ENCODE measurements at places on chromosomes 1 and 21.

DNA sequence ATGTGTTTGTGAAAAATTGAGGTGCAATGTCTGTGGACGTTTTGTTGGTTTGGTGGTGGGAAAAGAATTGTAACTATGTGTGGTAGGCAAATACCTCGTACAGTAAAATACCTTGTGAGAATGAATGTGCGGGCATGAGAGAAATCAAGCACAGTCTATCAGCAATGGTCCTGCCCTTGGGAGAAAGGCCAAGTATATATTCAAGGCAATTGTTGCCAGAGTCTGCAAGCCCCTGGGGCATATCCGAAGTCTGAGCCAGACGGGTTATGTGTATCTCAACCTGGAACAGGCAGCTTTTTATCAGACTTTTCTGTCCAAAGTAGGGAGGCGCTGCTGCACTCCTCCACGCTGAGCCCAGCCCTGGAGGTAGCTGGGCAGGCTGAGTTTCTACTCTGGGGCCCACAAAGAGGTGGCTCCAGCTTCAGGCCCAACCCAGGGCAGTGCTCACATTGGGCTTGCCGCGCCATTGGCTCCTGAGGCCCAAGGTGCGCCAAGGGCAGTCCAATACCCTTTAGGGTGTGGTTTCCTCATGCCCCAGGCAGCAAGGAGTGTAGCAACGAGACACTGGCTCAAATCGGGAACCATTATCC, 9.4 kb upstream of the GNL2 start:
- DNase-seq: no peak

- DNase-seq: no peak
These were observed 687 bp downstream of the TGFBR3 start for GRCh38 chr1:91885213-91885715.

DNA sequence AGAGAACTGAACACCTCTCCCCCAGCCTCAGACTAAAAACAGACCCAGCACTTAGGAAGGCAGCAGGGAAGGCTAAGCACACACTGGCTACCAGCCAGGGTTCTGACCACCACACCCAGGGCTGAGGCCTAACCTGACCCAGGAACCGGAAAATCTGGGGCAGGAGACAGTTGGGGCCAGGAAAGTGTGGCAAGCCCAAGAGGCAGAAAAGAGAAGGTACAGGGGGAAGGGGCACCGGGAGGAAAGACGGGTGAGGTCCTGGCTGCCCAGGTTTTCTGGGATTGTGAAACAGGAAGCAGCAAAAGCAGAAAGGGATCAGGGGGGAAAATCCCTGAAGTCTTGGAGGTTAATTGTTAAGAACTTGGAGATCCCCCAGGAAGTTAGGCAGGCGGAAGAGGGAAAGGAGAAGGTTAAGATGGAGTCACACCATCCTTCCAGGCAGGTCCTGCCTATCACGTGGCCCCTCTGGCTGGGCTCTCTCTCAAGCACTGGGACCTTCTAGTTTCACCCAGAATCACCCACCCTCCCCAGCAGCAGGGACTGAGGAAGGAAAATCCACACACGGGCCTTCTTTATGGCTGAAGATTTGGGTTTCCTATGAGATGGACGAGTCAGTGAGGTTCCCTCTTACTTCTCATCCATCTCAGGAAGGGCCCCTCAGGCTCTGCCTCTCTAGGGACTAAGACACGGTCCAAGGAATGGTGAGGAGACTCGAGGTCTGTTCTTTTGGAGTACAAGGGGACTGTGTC, 2.6 kb downstream of the HDGF start:
- DNase-seq: no peak

GRCh38 chr1:201482755-201483154, 13.8 kb upstream of the PHLDA3 start:
- no peak for DNase-seq

DNA sequence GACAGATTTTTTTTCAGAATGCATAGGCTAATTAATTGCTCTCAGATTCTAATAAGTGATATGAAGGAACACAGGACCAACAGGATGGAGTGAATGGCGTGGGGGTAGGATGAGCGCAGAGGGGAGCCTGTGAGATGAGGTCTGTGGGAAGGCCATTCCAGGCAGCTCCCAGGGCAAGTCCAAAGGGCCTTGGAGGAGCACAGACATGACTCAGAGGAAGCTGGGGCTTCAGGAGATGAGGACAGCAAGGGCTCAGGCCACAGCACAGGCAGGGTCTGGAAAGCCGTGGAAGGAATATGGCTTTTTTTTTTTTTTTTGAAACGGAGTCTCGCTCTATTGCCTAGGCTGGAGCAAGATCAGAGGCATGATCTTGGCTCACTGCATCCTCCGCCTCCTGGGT, 35.1 kb downstream of the FMN2 start:
- DNase-seq: no peak

DNA sequence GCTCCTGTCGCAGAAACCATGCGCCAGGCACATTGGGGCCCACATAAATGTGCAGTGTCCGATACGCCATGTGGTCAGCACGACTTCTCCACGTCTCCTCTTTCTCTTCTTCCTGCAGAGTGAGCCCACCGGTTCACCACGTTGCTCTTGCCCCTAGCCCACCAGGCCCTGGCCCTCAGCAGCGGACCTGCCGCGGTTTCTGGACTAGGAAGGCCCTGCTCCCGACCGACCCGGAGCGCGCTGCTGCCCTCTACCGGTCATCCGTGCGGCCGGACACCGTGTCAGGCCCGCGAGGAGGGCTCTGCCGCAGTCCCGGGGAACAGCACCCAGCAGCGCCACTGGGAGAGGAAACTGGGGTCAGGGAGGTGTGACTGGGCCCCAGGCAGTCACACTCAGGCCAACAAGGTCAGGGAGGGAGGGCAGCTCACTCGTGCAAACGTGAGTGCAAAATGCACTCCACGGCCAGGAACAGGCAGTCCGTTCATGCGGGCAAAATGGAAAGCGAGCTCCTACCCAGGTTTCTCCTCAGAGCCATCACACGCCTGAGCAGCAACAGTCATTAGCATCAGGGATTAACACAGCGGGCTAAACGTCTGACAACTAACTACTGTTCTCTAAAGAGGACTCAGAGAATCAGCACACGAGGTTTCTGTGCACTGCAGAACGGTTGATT, 13.7 kb downstream of the TLR5 start:
- no peak for DNase-seq

GRCh38 chr1:219585837-219586455, 27.0 kb downstream of the ZC3H11B start:
- no peak for DNase-seq

DNA sequence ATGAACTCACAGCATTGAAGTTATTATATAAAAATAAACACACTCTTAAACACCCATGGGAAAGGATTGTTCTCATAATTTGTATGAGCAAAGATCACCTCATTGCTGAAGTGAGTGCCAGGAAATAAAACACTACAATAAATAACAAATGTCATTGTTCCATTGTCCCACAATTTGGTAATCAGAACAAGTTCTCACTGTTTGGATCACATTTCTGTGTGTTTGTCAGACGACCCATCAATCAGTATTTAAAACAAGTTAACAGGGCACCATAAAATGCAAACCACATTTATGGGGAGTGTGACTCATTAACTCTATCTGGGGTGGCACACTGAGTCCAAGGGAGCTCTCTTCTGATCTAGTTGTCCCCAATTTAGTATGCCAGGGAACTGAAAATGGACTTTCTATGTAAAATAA, 124.5 kb downstream of the PTPRC start:
- no peak for DNase-seq

GRCh38 chr21:33289199-33289819, 23.1 kb downstream of the IL10RB start:
- no peak for DNase-seq

GRCh38 chr1:168714012-168714411, 15.0 kb downstream of the DPT start:
- no peak for DNase-seq

DNA sequence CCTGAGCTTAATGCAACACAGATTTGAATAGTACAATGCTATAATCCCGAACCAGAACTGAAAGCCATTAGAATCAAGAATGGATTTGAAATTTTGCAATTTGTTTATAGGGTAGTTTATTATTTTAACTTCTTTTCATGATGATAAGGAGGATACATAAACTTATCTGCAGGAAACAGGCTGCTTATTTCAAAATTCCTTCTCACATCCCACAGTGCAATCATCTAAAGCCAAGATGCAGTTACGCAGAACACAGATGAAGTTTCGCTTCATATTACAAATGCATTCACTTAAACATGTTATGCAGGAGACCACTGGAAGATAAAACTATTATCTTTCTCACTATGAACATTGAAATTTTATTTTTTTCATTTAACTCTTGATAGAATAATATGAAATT, 1019.6 kb downstream of the PLA2G4A start:
- DNase-seq: no peak

GRCh38 chr1:153404768-153405167, 11.6 kb upstream of the S100A7A start:
- DNase-seq: no peak

GRCh38 chr1:19606817-19607642, 37.1 kb upstream of the NBL1 start:
- DNase-seq: no peak

DNA sequence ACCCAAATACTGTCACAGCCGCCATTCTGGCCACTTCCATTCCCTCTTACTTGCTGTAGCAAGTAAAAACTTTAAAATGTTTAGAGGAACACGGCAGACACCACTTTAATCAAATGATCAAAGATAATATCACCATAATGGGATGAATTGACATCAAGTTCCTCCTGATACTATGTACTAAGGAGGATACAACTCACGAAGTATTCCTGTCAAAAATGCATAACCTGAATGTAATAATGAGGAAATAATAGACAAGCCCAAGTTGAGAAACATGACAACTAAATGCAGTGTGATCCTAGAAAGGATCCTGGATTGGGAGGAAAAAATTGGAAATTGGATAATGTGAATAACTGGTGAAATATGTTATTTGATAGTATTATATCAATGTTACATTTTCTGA, 3.9 kb downstream of the KDF1 start:
- DNase-seq: no peak

DNA sequence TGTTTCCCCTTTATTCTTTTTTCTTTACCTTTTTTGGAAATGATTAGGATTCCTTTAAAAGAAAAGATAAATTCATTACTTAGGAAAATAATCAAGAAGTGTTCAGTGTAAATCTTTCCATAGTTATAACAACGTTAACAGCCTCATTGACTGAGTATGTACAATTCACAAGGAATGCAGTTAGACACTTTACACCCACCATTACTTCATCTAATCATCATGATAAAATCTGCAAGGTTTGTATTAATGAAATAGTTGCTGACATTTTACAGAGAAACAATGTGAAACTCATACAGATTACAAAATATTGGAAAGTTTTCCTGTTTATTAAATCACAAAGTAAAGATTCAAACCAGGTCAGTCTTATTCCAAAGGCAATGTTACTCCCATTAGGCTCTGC, 59.3 kb upstream of the NEGR1 start:
- DNase-seq: no peak

DNA sequence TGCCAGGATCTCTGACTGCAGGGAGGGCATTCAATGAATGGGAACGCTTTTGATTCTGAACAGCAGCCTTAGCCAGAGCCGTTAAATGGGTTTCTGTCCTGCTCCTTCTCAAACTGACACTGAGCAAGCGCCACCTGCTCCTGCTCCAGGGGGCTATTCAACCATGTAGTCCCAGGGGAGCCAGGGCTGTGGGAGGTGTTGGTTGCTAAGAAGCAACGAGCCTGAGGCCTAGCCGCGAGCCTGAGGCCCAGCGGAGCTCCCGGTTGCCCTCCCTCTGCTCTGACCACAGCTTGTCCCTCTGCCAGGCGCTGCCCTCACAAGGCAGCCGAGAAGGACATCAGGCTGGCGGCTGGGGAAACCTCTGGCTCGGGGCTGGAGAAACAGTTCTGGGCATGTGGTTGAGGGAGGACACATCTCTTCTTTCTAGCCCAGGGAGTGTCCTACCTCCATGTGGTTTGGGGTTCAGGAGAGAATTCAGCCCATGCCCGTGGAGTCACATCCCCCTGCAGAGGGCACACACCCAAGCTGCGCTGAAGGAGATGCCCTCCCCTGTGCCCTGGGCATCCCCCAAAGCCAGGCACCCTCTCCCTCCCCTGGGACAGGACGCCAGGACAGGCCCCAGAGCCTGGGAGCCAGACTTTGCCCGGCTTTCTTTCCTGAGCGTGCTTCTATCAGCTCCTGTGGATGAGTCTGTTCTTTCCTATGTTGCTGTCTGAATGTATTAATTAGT, 18.0 kb downstream of the PCP4 start:
- DNase-seq: peak; percentile 78

Data from NCI-H1930 (cell line).